ENCODE measurements at places on chromosomes 5 and 9. TPM values are rescaled to one million over a fixed set of nuclear protein-coding genes. Genes with fewer than 3 reads are reported as not detected.

DNA sequence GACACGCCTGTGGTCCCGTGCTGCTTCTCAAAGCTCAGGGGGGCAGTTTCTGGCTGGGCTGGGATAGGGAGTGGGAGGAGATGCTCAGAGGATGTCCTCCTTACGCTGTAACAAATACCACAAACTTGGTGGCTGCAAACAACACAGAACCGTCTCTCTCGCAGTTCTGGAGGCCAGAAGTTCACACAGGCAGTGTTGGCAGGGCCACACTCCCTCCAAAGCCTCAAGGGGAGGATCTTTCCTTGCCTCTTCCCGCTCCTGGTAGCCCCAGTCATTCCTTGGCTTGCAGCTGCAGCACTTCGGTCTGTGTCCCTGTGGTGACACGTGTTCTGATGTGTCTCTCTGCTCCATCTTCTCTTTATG lies 10.4 kb upstream of the ORM1 start:
- DNase-seq = no peak
- no peak overlapping the region for H3K27ac ChIP-seq
- no peaks in the 10 kb centered on the region for H3K27me3 ChIP-seq
- no peaks in the 10 kb centered on the region for H3K36me3 ChIP-seq

DNA sequence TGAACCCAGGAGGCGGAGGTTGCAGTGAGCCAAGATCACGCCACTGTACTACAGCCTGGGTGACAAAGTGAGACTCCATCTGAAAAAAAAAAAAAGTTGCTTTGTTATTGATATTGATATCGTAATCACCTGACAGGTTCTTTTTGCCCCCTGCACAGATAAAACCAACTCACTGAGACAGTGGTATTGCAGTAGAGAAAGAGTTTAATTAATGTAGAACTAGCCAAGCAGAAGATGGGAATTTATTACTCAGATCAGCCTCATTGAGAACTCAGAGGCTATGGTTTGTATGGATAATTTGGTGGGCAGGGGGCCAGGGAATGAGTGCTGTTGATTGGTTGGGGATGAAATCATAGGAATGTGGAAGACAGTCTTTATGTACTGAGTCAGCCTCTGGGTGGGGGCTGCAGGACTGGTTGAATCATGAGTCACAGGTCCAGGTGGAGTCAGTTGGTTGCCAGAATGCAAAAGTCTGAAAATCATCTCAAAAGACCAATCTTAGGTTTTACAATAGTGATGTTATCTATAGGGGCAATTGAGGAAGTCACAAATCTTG lies 35.8 kb upstream of the MEGF10 start:
- no peaks in the 10 kb centered on the region for H3K27me3 ChIP-seq
- H3K27ac ChIP-seq = no peak overlapping the region
- no peak overlapping the region for H3K4me3 ChIP-seq
- peaks cover 3% of the 10 kb centered on the region for H3K36me3 ChIP-seq

DNA sequence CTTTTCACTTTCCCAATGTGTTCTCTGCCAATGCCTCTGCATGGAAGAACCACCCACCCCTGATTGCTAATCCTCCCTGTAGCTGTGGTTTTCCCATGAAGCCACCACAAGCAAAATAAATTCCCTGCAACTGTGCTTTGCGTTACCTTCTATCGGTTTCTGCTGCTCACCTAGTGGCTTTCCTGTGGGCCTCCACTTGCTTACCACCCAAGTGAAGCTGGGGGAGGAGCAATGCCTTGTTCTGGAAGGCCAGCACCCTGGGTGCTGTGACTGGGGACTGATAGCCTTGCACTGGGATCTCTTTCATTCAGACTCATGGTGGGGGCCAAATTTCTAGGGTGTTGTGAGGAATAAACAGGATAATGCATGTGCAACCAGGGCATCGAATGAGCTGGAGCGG lies 56.3 kb upstream of the GDNF start:
- peaks cover 8% of the 10 kb centered on the region for H3K27me3 ChIP-seq
- H3K36me3 ChIP-seq = peaks cover 4% of the 10 kb centered on the region
- DNase-seq = no peak
- H3K4me1 ChIP-seq = no peaks in the 10 kb centered on the region
- no peak overlapping the region for H3K4me3 ChIP-seq

DNA sequence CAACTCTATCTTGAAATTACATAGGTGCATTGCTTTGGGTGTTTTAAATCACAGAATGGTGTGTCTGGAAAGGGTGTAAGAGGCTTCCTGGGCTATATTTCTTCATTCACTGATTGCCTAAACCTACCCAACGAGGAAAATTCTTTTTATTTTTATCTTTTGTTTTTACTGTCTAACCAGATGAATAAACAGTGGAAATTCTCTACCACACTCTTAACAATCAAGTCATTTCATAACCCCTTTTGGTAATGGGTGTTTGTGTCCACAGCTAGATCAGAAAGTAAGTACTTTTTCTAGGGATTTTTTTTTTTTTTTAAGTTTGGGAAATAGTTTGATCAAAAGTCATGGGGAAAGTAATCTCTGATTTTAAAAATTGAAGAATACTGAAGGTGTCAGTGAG lies 27.6 kb upstream of the C5orf47 start:
- no peaks in the 10 kb centered on the region for H3K27me3 ChIP-seq
- peaks cover 8% of the 10 kb centered on the region for H3K36me3 ChIP-seq
- no peak for DNase-seq
- H3K4me3 ChIP-seq = no peak overlapping the region

DNA sequence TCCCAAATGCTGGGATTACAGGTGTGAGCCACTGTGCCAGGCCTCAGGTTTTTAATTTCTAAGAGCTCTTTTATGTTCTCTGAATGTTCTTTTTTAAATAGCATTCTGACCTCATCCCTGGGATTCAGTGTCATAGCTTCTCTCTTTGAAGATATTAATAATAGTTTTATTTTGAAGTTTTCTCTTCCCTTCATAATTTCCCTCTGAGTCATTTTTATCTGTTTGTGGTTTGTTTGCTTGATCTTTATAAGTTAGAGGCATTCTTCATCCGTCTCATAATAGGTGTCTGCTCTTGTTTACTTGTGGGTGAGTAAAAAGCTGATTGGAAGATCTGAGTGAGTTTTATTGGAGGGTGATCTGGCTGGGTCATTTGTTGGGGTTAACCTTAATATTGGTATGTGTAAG lies 12.5 kb upstream of the MAMDC2 start:
- no peaks in the 10 kb centered on the region for H3K36me3 ChIP-seq
- H3K4me3 ChIP-seq = no peak overlapping the region
- no peak for DNase-seq
- no peak overlapping the region for H3K27ac ChIP-seq
- peaks cover 4% of the 10 kb centered on the region for H3K27me3 ChIP-seq
- H3K4me1 ChIP-seq = no peaks in the 10 kb centered on the region

DNA sequence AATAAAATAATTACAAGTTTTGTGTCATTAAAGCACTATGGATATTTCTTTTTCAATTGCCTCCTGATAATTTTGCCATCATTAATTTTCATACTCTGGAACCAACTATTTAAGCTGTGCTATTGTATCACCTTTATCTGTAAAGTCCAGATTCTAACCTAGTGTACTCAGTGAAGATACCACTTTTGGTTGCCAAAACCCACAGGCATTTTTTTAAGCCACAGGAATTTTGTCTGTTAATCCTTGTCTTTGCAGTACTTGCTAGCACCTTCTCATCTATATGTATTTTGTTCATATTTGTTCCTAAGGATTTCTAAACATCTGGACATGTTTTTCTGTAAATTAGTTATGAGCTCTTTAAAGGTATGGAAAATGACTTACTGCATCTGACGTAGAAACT lies 481.4 kb upstream of the DAB2 start:
- H3K4me3 ChIP-seq = no peak overlapping the region
- no peak overlapping the region for H3K27ac ChIP-seq
- H3K27me3 ChIP-seq = no peaks in the 10 kb centered on the region
- H3K4me1 ChIP-seq = no peaks in the 10 kb centered on the region

GRCh38 chr5:61993295-61993927 lies 312.6 kb upstream of the KIF2A start:
- no peak overlapping the region for H3K4me3 ChIP-seq
- DNase-seq = no peak
- no peak overlapping the region for H3K27ac ChIP-seq
- H3K4me1 ChIP-seq = peaks cover 11% of the 10 kb centered on the region
- no peaks in the 10 kb centered on the region for H3K36me3 ChIP-seq
- peaks cover 3% of the 10 kb centered on the region for H3K27me3 ChIP-seq

- no peak for DNase-seq
- no peak overlapping the region for H3K27ac ChIP-seq
- H3K4me3 ChIP-seq = no peak overlapping the region
- no peaks in the 10 kb centered on the region for H3K36me3 ChIP-seq
- no peaks in the 10 kb centered on the region for H3K4me1 ChIP-seq
- H3K27me3 ChIP-seq = no peaks in the 10 kb centered on the region
Measured at GRCh38 chr5:165836046-165836445, 2330.6 kb downstream of the MAT2B start.

DNA sequence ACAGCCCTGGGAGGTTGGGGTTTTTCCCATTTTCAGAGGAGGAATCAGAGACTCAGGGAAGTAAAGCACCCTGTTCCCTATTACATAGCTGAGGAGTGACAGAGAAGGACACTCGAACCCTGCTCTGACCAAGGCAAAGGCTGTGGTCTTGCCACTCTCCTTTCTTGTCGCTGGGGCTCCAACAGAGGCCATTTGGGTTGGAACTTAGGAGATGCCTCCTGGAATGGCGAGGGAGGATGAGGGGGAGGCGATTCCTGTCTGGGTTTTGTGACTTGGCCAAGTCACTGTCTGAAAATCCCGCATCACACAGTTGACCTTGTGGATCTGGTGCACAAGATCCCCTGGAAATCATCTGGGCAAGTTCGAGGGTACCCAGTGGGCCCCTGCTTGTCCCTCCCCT lies 64.0 kb upstream of the HAND1 start:
- H3K4me3 ChIP-seq = no peak overlapping the region
- H3K27ac ChIP-seq = no peak overlapping the region
- H3K4me1 ChIP-seq = peaks cover 7% of the 10 kb centered on the region
- H3K27me3 ChIP-seq = peaks cover 42% of the 10 kb centered on the region
- DNase-seq = no peak

SPATA9 gene
- total RNA-seq = 0.29 TPM

SPEF2 gene
- 11.5 TPM for total RNA-seq

TRAF1 gene
- 1.9 TPM for total RNA-seq

SPATA31E1 gene
- not detected for total RNA-seq

FBP1 gene
- 35.9 TPM for total RNA-seq

SLC6A19 gene
- total RNA-seq = 22.2 TPM

GFPT2 gene
- 1.1 TPM for total RNA-seq

ZNF883 gene
- total RNA-seq = 12.9 TPM

IGFBPL1 gene
- total RNA-seq = 26.7 TPM

Data from type B pancreatic cell (in vitro differentiated cells).